ENCODE measurements at places on chromosomes 2 and 18.

DNA sequence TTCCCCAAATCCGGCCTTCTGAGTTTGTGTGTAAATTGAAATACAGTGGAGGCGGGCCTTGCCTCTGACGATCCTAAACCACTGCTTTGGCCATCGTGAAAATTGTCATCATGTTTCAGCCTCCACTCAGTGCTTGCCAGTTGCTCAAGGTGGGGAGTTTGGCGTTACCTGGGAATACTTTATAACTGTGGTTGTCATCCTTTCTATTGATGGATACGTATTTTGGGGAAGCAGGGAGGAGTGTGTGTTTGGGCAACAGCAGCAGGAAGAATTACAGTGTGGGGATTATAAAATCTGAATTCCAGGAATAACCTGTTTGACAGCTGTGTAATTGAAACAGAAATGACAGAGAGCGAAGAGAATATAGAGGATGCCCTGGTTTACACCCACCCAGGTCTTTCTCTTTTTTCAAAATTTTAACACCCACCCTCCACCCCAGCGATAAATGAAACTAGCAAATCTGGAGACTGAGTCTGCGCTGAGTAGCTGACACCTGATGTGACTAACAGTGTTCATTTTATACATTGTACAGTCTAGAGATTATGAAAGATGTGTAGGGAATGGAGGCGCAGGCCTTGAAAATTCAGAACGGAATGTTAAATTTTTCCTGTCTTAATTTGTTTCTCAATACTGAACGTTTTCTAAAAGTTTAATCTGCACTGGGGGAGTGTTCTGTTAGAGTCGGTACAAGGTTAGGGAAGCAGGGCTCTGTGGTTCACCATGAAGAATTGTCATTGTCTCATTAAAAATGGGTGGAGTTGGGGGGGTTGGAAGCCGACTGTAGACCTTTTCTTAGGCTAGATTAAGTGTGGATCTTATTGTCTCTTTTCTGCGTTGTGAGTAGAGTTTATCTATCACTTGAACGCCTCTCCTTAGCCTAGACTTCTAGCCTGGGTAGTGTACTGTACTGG lies 1.6 kb downstream of the MAP4K4 start:
- DNase-seq: no peak

GRCh38 chr2:226798422-226799210 lies 1.0 kb downstream of the IRS1 start:
- DNase-seq: peak; percentile 53

- DNase-seq: no peak
These were observed 90.5 kb downstream of the NDUFA10 start for GRCh38 chr2:239934571-239935171.

- no peak for DNase-seq
These were observed 20.9 kb upstream of the HK2 start for GRCh38 chr2:74812787-74813590.

DNA sequence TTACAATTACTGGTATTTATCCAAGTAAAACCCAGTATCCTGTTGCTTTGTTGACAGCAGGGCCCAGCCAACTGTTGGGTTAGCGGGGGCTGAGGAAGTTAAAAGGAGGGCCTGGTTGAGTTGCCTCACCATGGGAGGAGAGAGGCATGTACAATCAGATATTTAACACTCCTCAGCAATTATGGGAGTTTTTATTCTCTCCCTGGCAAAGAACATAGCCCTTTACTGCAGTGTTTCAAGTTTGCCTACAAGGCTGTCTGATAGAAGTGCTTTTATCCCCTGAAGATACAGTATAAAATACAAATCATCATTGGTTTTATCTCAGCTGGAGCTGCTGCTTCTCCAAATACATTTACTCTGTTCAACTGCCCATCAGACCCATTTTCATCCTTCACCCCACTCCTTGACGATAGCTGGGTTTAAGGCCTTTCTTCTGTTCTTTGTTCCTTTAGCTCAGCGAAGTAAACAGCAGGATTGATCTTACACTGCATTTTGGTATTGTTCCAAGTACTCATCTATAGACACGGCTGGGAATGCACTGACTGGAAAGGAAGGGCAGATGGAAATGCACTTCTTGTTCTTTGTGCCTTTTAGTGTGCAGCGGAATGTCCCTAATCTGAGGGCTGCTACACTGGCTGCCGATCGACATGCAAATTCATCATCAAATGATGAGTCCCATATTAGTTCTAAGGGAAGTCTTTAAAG lies 402.5 kb upstream of the SPRED2 start:
- no peak for DNase-seq

GRCh38 chr18:36128530-36128870 lies 640 bp downstream of the SLC39A6 start:
- no peak for DNase-seq

DNA sequence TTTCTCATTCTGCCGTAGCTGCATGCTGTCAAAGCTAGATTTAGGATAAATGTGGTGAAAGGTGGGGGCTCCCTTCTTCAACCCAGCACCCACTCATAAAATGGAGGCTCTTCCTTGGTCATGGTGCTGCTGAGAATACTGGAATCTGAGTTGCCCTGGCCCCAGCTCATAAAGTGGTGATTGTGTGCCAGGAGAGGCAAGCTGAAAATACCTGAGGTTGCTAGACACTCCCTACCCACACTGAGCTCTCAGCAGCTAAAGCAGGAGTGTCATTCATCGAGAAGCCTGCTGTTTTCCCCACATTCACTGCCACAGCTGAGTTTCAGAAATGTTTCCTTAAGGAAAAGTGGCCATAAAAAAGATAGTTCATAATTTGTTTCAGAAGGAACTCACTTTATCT lies 297.1 kb upstream of the RBMS1 start:
- no peak for DNase-seq

DNA sequence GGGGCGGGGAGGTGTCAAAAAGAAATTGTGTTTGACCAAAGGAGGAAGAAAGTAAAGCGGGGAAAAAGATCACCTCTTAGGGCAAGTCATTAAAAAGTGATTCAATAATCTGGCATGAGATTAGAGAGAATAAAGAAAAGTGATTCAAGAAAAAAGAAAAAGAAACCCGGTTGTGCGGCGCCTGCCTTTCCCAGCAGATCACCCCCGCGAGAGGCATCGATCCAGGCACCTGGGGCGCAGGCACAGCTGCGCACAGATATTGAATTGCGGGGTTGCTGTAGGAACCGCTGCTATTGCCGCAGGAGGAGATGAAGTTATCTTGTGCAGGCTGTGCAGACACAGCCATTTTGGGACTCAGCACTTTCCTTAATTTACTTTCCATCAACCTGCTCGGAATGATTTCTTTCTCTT lies 71.2 kb downstream of the PLB1 start:
- DNase-seq: peak; percentile 38

DNA sequence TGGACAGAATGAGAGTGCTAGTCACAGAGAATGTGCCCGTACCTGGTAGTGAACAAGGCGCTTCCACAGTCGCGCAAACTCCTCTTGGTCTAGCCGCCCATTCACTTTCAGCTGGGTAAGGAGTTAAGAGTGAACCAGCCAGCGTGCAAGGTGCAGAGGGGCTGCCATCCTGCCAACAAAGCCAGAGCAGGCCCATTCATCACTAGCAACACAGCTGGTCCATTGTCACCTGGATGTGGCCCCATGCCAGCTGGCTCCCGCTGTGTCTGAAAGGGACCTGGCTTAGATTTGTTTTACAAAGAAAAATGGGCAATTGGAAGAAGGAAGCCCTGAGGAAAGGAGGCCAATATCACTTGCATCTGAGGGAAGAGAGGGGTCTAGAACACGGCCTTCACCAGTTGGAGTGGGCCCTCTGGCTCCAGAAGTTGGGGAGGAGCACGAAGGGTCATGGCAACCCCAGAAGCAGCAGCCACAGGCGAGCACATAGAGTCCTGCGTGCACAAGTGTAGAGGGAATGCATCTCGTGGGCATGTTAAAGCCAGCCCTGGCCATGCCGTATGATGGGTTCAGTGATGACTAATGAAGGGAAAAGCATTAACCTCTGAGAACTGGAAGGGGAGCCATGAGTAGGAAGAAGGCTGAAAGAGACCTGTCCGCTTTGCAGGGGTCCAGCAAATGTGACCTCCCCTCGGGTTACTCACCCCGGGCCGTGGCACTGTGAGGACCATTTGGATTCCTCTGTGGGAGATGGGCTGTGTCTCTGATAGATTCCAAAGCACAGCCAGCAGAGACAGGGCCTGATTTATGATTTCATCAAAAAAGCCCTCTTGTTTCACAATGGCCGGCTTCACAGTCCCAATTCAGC lies 70.6 kb downstream of the CAPN13 start:
- DNase-seq: no peak

- DNase-seq: no peak
These were observed 181.4 kb downstream of the SETBP1 start for GRCh38 chr18:44862112-44862511.

- no peak for DNase-seq
These were observed 259.7 kb downstream of the ETAA1 start for GRCh38 chr2:67656875-67657274.

DNA sequence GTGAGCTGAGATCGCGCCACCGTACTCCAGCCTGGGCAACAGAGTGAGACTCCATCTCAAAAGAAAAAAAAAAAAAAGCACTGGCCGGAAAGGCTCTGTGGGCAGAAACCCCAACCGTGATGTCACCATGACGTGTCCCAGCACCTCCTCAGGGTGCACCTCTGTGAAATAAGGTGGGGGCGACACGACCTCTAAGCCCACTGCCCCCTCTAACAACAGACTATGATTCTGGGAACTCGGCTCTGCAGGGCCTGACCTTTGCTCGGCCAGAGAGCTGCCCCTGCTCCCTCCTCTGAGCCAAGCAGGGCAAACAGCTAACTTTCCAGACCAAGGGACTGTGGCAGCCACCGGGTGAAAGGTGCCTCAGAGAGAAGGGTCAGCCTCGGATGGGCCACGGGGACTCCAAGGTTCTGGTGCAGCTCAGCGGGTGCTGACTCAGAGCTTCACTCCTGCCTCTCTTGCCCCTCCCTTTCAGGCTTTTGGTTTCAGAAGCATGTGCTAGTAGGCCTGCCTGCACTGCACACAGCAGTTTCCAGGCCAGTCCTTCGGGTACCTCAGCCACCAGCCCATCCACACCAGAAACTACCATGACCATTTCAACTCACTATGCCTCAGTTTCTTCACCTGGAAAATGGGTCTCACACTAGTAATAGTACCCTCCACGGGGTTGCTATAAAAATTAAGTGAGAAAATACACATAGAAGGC lies 8.0 kb downstream of the TMBIM1 start:
- peak; percentile 91 for DNase-seq

GRCh38 chr2:148568597-148568996 lies 76.0 kb upstream of the EPC2 start:
- DNase-seq: no peak

DNA sequence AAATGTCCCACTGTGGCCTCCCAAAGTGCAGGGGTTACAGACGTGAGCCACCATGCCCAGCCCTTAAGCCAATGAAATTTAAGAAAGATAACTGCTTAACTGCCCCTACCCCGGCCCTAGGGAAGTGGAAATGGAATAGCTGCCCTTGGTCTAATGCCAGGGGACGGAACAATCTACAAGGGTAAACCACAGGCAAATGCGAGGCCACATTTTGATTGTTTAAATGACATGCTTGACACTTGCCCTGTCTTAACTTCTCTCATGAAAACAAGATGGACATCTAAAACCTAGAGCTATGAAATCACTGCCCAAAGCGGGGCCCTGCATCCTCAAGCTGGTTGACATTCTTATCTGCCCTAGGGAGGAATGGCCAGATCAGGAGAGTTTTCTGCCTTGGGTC lies 5.5 kb upstream of the ITSN2 start:
- DNase-seq: no peak

- no peak for DNase-seq
These were observed 893.0 kb upstream of the POU3F3 start for GRCh38 chr2:103960951-103961350.

DNA sequence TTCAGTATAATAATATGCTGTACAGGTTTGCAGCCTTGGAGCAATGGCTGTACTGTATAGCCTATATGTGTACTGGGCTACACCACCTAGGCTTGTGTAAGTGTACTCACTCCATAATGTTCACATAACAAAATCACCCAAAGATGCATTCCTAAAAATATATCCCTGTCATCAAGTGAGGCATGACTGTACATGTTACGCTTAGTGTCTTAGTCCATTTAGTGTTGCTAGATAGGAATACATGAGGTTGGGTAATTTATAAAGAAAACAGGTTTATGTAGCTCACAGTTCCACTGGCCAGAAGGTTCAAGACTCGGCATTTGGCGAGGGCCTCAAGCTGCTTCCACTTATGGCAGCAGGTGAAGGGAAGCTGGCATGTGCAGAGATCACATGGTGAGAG lies 31.4 kb downstream of the RNF152 start:
- no peak for DNase-seq

GRCh38 chr2:168916331-168916675 lies 15.2 kb downstream of the G6PC2 start:
- no peak for DNase-seq

DNA sequence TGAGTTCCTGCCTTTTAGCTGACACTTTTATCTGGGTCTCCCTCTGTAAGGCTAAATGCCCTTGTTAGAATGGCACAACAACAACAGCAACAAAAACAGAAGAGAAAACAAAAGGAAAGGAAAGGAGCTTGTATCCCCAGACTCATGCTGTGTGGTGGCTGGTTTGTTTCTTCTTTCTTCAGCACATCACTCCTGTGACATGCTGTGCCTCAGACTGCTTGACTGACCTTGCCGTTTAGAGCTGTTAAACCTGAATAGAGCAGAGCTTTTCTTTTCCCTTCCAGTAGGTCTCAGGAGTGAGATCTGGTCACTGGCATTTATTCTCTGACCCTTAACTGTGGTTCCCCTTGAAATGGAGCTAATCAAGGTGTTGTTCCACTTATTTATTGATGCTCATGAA lies 18.9 kb downstream of the GALNT13 start:
- DNase-seq: no peak

- DNase-seq: no peak
These were observed 141.0 kb downstream of the RPIA start for GRCh38 chr2:88832311-88832991.

DNA sequence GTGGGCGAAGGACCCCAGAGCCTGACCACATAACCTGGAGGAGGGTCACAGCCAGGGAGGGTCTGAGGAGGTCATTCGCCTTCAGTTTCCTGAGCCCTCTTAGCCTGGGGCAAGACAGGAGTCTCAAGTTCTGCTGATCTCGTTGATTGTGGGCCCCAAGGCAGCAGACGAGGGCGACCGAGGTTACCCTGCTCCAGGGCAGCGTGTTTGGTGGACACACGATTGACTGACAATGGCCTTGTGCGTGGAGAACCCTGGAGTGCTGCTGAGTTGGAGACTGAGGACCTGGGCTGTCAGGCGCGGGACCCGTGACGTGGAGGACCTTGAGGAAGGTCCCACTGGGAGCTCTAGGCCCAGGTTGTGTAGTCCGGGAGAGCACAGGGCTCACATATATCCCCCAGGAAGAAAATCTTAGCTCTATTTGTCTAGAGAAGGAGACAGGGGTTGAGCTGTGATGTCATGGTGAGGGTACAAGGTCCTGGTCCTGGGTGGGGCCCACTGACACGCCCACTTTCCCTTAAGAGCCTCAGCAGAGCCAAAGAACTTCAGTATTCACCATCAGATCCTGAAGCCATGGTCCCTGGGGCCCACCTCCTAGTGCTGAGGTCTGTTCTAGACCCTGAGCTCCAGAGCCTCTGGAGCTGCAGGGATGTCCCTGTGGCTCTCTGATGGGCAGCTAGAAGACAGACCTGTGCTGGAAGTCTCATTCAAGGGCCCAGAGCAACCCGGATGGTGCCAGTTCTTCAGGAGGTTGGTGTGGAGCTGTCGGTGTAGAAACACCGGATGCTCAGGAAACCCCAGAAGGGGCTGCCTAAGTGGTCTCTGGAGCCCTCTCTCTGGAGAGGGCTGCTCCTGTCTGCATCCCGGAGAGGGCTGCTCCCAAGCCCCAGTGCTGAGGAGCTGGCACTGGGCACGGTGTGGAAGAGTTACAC lies 53.1 kb downstream of the DYSF start:
- no peak for DNase-seq

- no peak for DNase-seq
These were observed 65.6 kb upstream of the CAPN13 start for GRCh38 chr2:30872797-30873196.
